Peyer's patch (tissue), 4 donors: ENCODE measurements at places on chromosomes 2 and 18. TPM values are rescaled to one million over a fixed set of nuclear protein-coding genes. Genes with fewer than 3 reads are reported as not detected.

GRCh38 chr2:135685361-135685760 is 56.3 kb upstream of the UBXN4 start:
- no peak overlapping the region for H3K4me3 ChIP-seq
- no peak for DNase-seq
- H3K27me3 ChIP-seq, result no peaks in the 10 kb centered on the region
- no peak overlapping the region for H3K27ac ChIP-seq
- no peaks in the 10 kb centered on the region for H3K4me1 ChIP-seq

DNA sequence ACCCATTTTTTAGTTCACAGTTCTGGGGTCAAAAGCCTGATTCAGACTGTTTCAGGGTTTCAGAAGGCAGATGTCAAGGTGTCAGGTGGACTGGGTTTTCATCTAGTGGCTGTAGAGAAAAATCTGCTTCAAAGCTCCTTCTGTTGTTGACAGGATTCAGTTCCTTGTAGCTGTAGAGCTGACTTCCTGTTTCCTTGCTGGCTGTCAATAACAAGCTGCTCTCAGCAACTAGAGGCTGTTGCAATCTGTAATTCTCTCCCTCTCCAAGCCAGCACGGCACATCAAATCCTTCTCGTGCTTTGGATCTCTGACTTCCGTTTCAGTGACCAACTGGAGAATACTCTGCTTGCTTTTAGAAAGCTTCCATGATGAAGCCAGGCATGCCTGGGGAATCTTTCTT is 179.4 kb downstream of the DOK6 start:
- no peaks in the 10 kb centered on the region for H3K27me3 ChIP-seq
- no peaks in the 10 kb centered on the region for H3K36me3 ChIP-seq
- DNase-seq, result no peak

- no peak for DNase-seq
- no peak overlapping the region for H3K4me3 ChIP-seq
- H3K36me3 ChIP-seq, result no peaks in the 10 kb centered on the region
- no peaks in the 10 kb centered on the region for H3K4me1 ChIP-seq
- no peaks in the 10 kb centered on the region for H3K27me3 ChIP-seq
These were observed 78.6 kb downstream of the NDUFA10 start for GRCh38 chr2:239946562-239946863.

- no peak for DNase-seq
- no peak overlapping the region for H3K4me3 ChIP-seq
- H3K27me3 ChIP-seq, result no peaks in the 10 kb centered on the region
- H3K36me3 ChIP-seq, result no peaks in the 10 kb centered on the region
- H3K27ac ChIP-seq, result no peak overlapping the region
- H3K4me1 ChIP-seq, result no peaks in the 10 kb centered on the region
These were observed 287.9 kb downstream of the PTPRM start for GRCh38 chr18:7855028-7855427.

DNA sequence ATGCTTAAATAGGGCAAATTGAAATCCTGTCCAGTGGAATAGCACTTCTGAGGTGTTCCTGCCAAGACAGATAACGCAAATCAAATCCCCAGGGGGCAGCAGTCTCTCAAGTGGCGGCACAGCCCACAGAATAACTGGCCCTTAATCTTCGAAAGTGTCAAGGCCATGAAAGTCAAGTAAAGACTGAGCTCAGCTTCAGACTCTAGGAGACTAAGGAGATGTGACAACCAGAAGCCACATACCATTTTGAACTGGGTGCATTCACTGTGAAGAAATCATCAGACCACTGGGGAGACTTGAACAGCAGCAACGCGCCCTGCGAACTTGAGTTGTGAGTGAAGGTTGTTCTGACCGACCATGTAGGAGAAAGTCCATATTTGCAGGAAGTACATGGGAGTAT is 66.0 kb upstream of the ASAP2 start:
- no peaks in the 10 kb centered on the region for H3K27me3 ChIP-seq
- no peak overlapping the region for H3K27ac ChIP-seq
- no peaks in the 10 kb centered on the region for H3K4me1 ChIP-seq
- no peaks in the 10 kb centered on the region for H3K36me3 ChIP-seq

DNA sequence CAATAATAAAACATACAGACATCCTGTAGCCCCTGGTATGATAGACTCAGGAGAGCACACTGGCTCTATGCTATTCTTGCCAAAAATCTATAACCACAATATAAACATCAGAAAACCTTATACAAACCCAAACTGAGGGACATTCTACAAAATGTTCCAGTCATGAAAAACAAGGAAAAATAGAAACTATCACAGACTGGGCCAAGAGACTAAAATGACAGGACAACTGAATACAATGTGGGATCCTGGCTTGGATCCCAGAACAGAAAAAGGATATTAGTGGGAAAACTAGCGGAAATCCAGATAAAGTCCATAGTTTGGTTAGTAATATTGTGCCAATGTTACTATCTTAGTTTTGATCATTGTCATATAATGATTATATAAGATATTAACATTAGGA is 29.6 kb upstream of the EPAS1 start:
- no peak overlapping the region for H3K27ac ChIP-seq
- H3K27me3 ChIP-seq, result no peaks in the 10 kb centered on the region
- no peak overlapping the region for H3K4me3 ChIP-seq
- H3K36me3 ChIP-seq, result no peaks in the 10 kb centered on the region

DNA sequence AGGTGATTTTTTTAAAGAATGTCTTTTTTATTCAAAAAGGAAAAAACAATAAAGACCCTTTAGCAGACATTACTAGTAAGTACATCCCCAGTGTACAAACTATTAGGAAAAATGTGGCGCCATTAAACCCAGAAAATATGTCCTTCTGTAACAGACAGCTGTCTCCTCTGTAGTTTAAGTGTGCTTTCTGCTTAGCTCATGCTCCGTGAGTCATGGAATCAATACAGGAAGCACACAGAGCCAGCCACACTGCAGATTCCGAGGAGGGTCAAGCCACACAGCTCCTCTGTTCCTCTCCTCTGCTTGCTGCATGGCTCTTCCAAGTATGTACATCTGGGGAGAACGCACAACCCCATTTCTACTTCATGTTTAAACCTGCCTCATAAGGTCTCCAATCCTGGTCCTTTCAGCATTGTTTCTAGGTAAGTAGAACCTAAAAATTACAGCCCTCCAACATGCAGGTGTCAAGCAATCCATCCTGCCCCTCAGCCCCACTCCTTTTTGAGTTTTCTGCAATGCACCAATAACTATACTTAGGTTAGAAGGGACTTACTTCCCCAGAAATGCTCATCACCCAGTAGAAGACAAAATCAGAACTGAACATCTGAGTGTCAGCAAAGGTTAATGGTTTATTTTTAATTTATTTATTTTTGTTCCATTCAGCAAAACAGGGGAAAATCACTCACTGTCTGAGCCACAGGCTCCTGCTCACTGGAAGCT is 37.5 kb downstream of the ACVR1 start:
- DNase-seq, result peak; percentile 53
- H3K4me3 ChIP-seq, result no peak overlapping the region
- no peaks in the 10 kb centered on the region for H3K27me3 ChIP-seq

DNA sequence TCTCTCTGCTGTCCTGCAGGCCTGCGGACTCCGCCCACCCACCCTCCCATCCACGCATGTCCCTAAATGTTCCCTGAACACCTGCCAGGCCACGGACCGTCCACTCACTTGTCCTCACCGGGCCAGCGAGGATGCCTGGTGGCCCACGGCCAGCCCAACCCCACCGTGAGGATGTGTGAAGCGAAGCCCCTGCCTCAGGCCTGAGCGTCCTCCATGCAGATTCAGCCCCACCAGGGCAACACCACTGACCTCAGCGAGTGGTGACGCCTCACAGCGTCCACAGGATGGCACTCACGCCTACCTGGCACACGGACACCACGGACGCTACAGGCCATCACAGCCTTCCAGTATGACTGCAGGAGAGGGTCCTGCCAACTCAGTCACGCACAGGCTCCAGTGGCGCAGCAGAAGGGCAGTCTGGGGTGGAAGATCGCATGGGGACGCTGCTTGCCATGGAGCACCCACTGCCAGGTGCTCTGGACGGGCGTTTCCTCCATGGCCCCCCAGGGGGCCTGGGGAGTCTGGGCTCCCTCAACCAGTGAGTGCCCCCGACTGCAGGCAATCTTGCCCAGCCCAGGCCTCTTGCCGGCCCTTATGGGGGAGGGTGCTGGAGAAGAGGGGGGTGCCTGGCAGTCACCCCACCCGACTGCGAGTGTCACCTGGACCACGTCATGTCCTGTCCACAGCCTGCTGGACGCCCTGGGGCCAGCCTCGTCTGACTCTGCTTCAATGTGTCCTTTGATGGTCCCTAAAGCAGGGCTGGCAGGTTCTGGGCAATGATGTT is 25.4 kb downstream of the HDAC4 start:
- no peaks in the 10 kb centered on the region for H3K4me1 ChIP-seq
- no peak overlapping the region for H3K27ac ChIP-seq
- H3K36me3 ChIP-seq, result no peaks in the 10 kb centered on the region
- DNase-seq, result no peak
- H3K27me3 ChIP-seq, result no peaks in the 10 kb centered on the region

DNA sequence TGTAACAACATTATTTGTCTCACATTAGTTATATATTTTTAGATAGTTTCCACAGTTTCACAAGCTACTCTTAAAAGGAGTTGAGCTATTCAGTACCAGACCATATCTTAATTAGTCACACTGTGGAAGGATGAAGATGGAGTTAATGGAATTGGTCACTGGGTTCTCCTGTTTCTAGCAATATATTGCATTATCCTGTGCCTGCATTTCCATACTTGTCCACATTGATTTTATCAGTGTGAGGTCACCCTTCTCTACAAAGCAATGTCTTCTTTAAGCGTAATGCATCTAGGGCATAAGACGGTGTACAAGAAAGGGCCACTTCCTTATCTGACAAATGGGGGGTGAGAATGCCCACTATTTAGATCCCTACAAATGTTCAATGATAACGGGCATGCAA is 216.8 kb upstream of the TANK start:
- H3K36me3 ChIP-seq, result no peaks in the 10 kb centered on the region
- no peaks in the 10 kb centered on the region for H3K4me1 ChIP-seq
- H3K27me3 ChIP-seq, result no peaks in the 10 kb centered on the region
- no peak for DNase-seq
- H3K4me3 ChIP-seq, result no peak overlapping the region

GRCh38 chr2:241049739-241050623 is 51.6 kb downstream of the SNED1 start:
- no peak overlapping the region for H3K27ac ChIP-seq
- DNase-seq, result no peak
- no peaks in the 10 kb centered on the region for H3K4me1 ChIP-seq
- no peaks in the 10 kb centered on the region for H3K27me3 ChIP-seq
- no peak overlapping the region for H3K4me3 ChIP-seq
- peaks cover 10% of the 10 kb centered on the region for H3K36me3 ChIP-seq

- H3K27me3 ChIP-seq, result no peaks in the 10 kb centered on the region
- H3K36me3 ChIP-seq, result no peaks in the 10 kb centered on the region
- peak overlapping the region; percentile 67 for H3K4me3 ChIP-seq
- H3K4me1 ChIP-seq, result no peaks in the 10 kb centered on the region
- peak overlapping the region; percentile 67 for H3K27ac ChIP-seq
These were observed 625 bp upstream of the NBAS start for GRCh38 chr2:15561574-15562344.

DNA sequence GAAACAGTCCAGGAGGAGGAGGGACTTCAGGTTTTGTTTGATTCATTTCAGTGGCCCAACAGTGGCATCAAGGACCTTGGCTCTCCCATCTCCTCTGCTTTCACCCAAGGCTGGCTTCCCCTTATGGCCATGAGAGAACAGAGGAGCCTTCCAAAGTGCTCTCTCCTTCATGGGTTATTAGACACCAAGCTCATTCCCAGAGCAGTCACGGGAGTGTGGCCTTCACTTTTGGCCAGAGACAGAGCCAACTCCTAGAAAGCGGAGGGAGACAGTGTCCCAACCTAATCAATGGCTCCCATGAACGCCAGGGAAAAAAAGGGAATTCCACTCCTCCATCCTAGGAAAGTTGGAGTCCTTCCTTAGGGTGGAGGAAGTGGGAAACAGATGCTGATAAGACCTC is 871 bp upstream of the DUSP28 start:
- H3K27ac ChIP-seq, result no peak overlapping the region
- no peaks in the 10 kb centered on the region for H3K27me3 ChIP-seq
- H3K4me3 ChIP-seq, result no peak overlapping the region
- peaks cover 4% of the 10 kb centered on the region for H3K4me1 ChIP-seq
- DNase-seq, result no peak

DNA sequence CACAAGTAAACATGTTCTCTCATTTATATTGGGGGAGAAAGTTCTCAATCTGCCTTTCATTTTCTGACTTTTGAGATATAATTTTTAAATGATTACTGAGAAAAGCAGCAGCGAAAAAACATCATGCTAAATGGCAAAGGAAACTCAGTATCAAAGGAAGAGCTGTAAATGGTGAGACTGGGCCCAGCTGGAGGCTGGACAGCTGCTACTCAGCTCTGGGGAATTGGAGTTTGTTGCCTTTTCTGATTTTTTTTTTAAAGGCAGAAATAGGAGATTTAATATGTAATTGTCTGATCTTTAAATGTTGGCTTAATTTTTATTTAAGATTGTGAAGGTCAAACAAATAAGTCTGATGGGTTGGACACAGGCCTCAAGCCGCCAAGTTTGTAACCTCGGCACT is 137.1 kb upstream of the TACR1 start:
- H3K4me1 ChIP-seq, result no peaks in the 10 kb centered on the region
- H3K36me3 ChIP-seq, result no peaks in the 10 kb centered on the region
- no peak overlapping the region for H3K4me3 ChIP-seq
- H3K27ac ChIP-seq, result no peak overlapping the region
- H3K27me3 ChIP-seq, result no peaks in the 10 kb centered on the region
- no peak for DNase-seq

DNA sequence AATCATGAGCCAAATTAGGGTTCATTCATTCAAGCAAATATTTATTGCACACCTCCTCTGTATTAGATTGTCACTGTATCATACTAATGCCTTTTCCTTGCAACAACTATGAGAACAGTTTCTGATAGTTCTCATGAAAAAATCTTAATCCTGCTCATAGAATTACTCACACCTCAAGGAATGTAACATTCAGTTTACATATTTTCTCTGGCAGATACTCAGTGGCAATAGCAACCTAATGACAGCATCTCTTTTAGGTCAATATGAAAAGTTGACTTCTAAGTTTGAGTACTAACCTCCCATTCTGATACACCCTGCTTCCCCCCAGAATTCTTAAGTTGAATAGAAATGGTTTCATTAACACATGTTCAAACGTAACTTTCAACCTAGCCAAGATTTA is 132.0 kb downstream of the VWC2L start:
- H3K27ac ChIP-seq, result no peak overlapping the region
- no peak overlapping the region for H3K4me3 ChIP-seq
- H3K36me3 ChIP-seq, result no peaks in the 10 kb centered on the region
- no peak for DNase-seq
- no peaks in the 10 kb centered on the region for H3K4me1 ChIP-seq

DNA sequence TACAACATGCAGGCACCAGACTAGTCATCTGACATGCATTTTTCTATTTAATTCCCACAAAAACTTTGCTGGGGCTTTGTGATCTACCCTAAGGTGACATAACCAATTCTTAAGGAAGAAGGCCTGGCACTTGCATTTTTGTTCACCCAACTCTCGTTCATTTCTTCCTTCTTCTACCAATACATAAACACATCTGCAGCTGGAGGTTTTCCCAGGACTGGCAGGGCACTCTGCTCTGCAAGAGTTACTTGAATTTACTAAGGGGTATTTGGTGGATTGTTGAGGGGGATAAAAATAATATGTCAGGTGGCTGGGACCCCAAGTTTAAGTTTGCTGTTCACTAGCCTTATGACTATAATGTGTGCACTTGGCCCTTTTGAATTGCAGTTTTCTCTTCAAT is 111.4 kb upstream of the TRIB2 start:
- no peak overlapping the region for H3K27ac ChIP-seq
- no peaks in the 10 kb centered on the region for H3K27me3 ChIP-seq
- DNase-seq, result no peak
- H3K36me3 ChIP-seq, result no peaks in the 10 kb centered on the region

CRYGC gene
- total RNA-seq, result not detected

SPTBN1 gene
- total RNA-seq, result 249 TPM
